Natural killer cell (primary cell): ENCODE measurements at places on chromosomes 2 and 18.

DNA sequence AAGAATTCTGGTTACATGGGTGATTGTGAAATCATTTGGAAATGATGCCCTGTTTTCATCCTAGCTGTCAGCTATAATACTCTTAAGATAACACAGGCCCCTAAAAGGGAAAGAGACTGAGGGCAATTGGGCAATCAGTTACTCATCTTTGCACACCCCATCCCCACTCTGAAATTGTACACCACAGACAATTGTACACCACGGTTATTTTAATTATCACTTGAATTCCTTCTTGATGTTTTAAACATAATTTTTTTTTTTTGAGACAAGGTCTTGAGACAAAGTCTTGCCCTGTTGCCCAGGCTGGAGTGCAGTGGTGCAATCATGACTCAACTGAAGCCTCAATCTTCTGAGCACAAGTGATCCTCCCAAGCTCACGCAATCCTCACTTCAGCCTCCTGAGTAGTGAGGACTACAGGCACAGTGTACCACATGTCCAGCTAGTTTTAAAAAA lies 862.4 kb upstream of the ACVR2A start:
- no peak overlapping the region for H3K27ac ChIP-seq
- no peaks in the 10 kb centered on the region for H3K27me3 ChIP-seq
- DNase-seq, result no peak
- no peak overlapping the region for H3K4me3 ChIP-seq

- no peaks in the 10 kb centered on the region for H3K27me3 ChIP-seq
- DNase-seq, result no peak
- peak overlapping the region; percentile 9 for H3K27ac ChIP-seq
- peaks cover 2% of the 10 kb centered on the region for H3K36me3 ChIP-seq
- H3K4me1 ChIP-seq, result peaks cover 16% of the 10 kb centered on the region
These were observed 2.3 kb downstream of the KRCC1 start for GRCh38 chr2:88053296-88053695.

DNA sequence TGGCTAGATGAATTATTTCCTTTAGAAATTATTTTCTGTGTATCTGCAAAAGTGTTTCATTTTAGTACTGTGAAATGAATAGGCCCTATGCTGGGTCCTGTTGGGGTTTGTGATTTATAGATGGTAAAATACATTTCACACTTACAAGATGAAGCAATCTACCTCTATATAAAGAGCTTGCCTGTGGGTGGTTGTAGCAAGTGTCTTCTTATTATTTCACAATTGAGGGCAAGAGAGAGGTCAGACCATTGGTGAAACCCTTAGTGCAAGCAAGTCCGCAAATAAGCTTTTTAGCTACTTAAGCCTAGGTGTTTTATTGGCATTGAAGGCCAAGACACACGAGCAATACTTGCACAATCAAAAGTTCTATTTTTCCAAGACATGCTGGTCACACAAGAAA lies 153.1 kb downstream of the FMNL2 start:
- H3K36me3 ChIP-seq, result no peaks in the 10 kb centered on the region
- H3K27me3 ChIP-seq, result no peaks in the 10 kb centered on the region
- H3K27ac ChIP-seq, result no peak overlapping the region

DNA sequence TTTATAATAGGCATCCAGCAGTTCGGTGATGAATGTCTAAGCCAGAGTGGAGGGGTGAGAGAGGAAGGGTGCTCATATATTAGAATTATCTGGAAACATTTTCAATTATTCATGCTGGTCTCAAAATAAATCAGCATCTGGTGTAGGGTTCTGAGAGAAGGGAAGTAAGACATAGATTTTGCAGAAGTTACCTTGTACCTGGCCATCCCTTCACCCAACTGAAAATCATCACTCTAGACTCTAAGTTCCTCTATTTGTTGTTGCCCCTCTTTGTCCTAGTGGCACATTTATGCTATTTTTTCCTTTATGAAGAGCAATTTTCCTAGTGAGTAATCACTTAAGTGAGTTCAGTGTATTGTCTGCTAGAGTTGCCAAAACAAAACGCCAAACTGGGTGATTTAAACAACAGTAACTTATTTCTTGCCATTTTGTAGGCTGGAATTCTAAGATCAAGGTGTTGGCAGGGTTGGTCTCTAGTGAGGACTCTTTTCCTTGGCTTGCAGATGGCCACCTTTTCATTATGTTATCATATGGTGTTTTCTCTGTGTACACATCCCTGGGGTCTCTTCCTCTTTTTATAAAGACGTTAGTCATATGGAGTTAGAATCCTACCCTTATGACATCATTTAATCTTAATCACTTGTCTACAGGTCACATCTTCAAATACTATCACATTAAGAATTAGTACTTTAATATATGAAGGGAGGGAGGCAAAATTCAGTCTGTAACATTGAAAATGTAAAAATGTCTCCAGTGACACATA lies 129.9 kb upstream of the KLHL14 start:
- no peak for DNase-seq
- no peak overlapping the region for H3K4me3 ChIP-seq
- no peak overlapping the region for H3K27ac ChIP-seq
- H3K27me3 ChIP-seq, result no peaks in the 10 kb centered on the region
- H3K4me1 ChIP-seq, result no peaks in the 10 kb centered on the region
- no peaks in the 10 kb centered on the region for H3K36me3 ChIP-seq

DNA sequence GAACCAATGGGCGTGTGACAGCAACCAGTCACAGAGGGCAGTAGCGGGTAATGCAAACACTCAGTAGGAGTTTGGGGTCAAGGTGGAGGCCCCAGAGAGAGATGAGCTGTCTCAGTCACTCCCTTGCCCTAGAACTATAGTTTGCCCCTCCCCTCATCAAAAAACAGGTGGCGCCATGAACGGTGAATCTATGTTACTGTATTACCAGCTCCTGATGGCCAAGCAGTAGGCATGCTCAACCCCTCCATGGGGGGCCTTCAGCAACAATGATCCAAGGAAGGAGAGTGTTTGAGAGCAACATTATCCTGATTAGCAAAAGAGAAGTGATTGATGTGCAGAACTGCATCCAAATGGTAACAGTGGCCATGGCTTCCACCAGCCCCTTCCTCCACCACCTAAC lies 30.4 kb downstream of the TRABD2A start:
- H3K4me1 ChIP-seq, result peaks cover 56% of the 10 kb centered on the region

GRCh38 chr2:16404551-16405300 lies 260.9 kb downstream of the CYRIA start:
- no peak overlapping the region for H3K27ac ChIP-seq
- no peak for DNase-seq
- H3K36me3 ChIP-seq, result no peaks in the 10 kb centered on the region
- no peak overlapping the region for H3K4me3 ChIP-seq
- H3K27me3 ChIP-seq, result no peaks in the 10 kb centered on the region

DNA sequence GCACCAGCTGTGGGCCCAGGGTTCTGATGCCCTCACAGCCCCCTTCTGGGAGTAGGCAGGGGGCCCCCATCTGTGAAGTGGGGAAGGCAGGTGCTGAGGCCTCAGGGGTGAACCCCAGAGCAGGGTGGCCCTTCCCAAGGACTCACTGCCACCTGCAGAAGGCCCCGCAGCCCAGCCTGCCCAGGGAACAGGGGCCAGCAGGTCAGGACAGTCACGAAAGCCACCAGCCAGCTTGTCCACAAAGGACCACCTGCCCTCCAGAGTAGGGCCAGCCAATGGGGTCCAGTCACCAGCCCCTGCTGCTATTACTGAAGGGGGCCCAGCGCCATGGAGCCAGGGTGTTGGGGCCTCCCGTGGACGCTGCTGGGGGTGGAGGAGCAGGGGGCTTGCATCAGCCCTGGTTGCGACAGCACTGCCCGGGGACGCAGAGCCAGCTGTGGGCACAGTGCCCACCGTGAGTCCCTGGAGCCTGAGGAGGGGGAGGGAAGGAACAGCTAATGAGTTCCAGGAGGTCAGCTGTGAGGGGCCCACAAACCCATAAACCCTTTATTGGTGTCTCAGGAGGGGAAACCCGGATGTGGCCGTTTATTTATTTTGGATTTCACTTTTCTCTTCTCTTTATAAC lies 11.5 kb upstream of the SNED1 start:
- H3K36me3 ChIP-seq, result no peaks in the 10 kb centered on the region
- H3K4me1 ChIP-seq, result no peaks in the 10 kb centered on the region
- no peak for DNase-seq
- H3K27ac ChIP-seq, result no peak overlapping the region
- H3K27me3 ChIP-seq, result no peaks in the 10 kb centered on the region

- no peak overlapping the region for H3K4me3 ChIP-seq
- H3K27me3 ChIP-seq, result no peaks in the 10 kb centered on the region
- H3K36me3 ChIP-seq, result no peaks in the 10 kb centered on the region
- DNase-seq, result no peak
- H3K27ac ChIP-seq, result no peak overlapping the region
These were observed 53.8 kb upstream of the TMEM163 start for GRCh38 chr2:134772493-134773169.

DNA sequence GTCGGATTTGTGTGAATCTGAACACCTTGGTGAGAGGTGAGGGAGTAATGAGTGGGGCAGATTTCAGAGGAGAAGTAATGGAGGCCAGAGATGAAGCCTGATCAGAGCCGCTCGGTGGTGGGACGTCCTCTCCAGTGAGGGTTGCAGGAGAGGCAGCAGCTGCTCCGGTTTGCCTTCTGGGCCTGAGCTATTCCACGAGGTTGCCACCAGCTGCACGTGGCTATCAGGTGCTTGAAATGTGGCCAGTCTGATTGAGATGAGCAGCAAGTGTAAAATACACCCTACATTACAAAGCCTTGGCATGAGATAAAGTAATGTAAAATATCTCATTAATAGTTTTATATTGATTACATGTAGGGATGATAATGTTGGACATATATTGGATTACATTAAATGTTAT lies 10.8 kb upstream of the EFHD1 start:
- no peaks in the 10 kb centered on the region for H3K27me3 ChIP-seq
- H3K36me3 ChIP-seq, result no peaks in the 10 kb centered on the region
- no peak overlapping the region for H3K4me3 ChIP-seq
- no peaks in the 10 kb centered on the region for H3K4me1 ChIP-seq

- no peak for DNase-seq
- H3K27me3 ChIP-seq, result no peaks in the 10 kb centered on the region
- H3K36me3 ChIP-seq, result peaks cover under 1% of the 10 kb centered on the region
- H3K27ac ChIP-seq, result no peak overlapping the region
These were observed 10.5 kb upstream of the DCTN1 start for GRCh38 chr2:74390606-74391005.

- no peak for DNase-seq
- no peaks in the 10 kb centered on the region for H3K4me1 ChIP-seq
- no peak overlapping the region for H3K27ac ChIP-seq
- no peak overlapping the region for H3K4me3 ChIP-seq
- no peaks in the 10 kb centered on the region for H3K36me3 ChIP-seq
These were observed 508.3 kb downstream of the CNTNAP5 start for GRCh38 chr2:124533226-124533954.

DNA sequence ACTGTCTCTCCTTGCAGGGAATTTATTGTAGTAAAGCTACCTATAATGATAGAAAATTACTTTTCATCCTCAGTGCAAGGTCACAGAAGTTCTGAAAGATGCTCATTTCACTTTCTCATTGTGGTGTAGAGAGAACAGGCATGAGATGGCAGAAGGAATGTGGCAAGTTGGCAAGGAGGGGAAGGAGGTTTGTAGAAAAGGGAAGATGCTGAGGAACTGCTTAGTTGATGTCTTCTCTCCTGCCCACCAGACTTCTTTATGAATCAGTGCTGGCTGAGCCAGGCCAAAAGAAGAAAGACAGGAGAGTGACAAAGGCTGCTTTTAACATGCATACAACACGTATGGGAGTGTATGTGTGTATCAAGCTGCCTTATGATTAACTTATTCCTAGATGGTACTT lies 164.4 kb downstream of the PRPF40A start:
- no peaks in the 10 kb centered on the region for H3K4me1 ChIP-seq
- no peaks in the 10 kb centered on the region for H3K36me3 ChIP-seq
- no peak overlapping the region for H3K27ac ChIP-seq
- no peaks in the 10 kb centered on the region for H3K27me3 ChIP-seq

- no peak for DNase-seq
- H3K4me1 ChIP-seq, result no peaks in the 10 kb centered on the region
- H3K27me3 ChIP-seq, result no peaks in the 10 kb centered on the region
- H3K36me3 ChIP-seq, result no peaks in the 10 kb centered on the region
These were observed 98.0 kb downstream of the PTGR3 start for GRCh38 chr18:75110846-75111415.

- no peaks in the 10 kb centered on the region for H3K27me3 ChIP-seq
- no peak overlapping the region for H3K27ac ChIP-seq
- H3K36me3 ChIP-seq, result no peaks in the 10 kb centered on the region
- H3K4me1 ChIP-seq, result no peaks in the 10 kb centered on the region
- no peak overlapping the region for H3K4me3 ChIP-seq
- no peak for DNase-seq
These were observed 157.7 kb downstream of the CCDC178 start for GRCh38 chr18:33282709-33283333.

DNA sequence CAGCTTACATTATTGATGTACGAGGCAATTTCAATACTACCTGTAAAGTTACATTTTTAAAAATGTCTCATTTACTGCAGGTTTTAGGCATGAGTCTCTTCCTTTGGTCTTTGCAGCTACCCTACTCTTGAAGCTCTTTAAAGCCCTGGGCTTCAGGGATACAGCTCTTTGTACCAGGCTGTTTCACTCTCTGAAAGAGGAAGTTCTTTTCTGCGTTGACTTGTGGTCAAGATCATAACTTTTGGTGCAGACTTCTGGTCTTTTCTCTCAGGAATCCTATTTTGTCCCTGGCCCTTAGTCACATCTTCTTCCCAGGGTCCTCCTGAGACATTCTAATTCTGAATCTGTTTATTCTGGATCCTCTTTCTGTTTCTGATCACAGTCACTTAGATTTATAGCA lies 16.6 kb upstream of the HRH4 start:
- no peak for DNase-seq
- H3K27ac ChIP-seq, result no peak overlapping the region
- peaks cover 27% of the 10 kb centered on the region for H3K36me3 ChIP-seq
- H3K4me3 ChIP-seq, result no peak overlapping the region

- peak; percentile 60 for DNase-seq
- no peaks in the 10 kb centered on the region for H3K36me3 ChIP-seq
- no peak overlapping the region for H3K27ac ChIP-seq
- H3K4me3 ChIP-seq, result no peak overlapping the region
- peaks cover 6% of the 10 kb centered on the region for H3K27me3 ChIP-seq
- peaks cover 20% of the 10 kb centered on the region for H3K4me1 ChIP-seq
These were observed 51.9 kb downstream of the SLC4A1AP start for GRCh38 chr2:27715318-27716210.

GRCh38 chr2:223081789-223082188 lies 29.8 kb downstream of the KCNE4 start:
- H3K27me3 ChIP-seq, result no peaks in the 10 kb centered on the region
- no peak for DNase-seq
- no peaks in the 10 kb centered on the region for H3K36me3 ChIP-seq
- H3K4me3 ChIP-seq, result no peak overlapping the region
- H3K27ac ChIP-seq, result no peak overlapping the region
- H3K4me1 ChIP-seq, result no peaks in the 10 kb centered on the region

DNA sequence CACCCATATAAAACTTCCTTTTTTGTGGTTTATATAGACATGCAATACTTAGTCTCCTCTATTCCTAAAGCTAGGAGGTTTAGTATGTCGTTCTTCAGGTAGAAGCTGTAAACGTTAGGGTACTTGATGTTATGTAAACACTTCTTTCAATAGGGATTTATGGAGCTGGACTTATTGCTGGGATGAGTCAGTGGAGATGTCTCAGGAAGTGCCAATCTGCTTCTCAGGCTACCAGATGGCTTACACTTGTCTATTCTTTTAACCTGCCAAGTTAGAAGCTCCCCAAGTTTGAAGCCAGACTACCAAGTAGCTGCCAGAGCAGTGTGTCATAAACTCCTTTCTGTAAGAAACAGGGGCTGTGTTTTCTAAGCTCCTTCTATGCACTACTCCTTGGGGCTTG lies 756.5 kb upstream of the LRRTM1 start:
- no peak overlapping the region for H3K4me3 ChIP-seq
- H3K27ac ChIP-seq, result no peak overlapping the region
- no peak for DNase-seq

- H3K27me3 ChIP-seq, result no peaks in the 10 kb centered on the region
- no peak overlapping the region for H3K4me3 ChIP-seq
- H3K36me3 ChIP-seq, result no peaks in the 10 kb centered on the region
These were observed 90.5 kb downstream of the INHBB start for GRCh38 chr2:120436460-120436739.
